ENCODE measurements at places on chromosomes 2 and 18.

DNA sequence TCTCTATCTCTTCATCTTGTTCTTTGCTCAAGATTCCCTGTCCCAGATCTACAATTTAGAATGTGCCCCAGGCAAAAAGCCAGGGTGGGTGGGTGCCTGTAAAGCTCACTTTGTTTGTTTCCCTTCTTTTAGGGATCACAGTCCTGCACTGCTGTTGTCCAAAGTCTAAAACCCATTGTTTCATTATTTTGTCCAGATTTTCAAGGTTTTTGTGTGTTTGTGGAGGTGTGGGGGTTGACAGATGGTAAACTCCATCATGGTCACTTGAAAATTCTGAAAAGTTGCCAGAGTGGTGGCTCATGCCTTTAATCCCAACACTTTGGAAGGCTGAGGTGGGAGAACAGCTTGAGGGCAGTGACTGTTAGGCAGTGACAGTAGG, 41.5 kb downstream of the YES1 start:
- no peak for DNase-seq

- no peak for DNase-seq
These were observed 246.8 kb downstream of the CDH20 start for GRCh38 chr18:61580046-61580445.

DNA sequence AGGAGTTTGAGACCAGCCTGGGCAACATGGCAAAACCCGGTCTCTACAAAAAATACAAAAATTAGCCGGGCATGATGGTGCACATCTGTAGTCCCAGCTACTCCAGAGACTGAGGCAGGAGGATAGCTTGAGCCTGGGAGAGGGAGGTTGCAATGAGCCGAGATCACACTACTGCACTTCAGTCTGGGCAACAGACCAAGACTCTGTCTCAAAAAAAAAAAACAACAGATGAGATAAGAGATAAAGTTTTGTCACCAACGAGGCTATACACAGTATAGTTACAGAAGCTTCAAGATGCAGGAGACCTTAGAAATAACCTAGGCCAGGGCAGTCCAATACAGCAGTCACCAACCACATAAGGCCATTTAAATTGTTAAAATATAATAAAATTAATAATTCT, 9.4 kb downstream of the FAM124B start:
- no peak for DNase-seq

- no peak for DNase-seq
These were observed 471.5 kb downstream of the PIK3C3 start for GRCh38 chr18:42426496-42427015.

DNA sequence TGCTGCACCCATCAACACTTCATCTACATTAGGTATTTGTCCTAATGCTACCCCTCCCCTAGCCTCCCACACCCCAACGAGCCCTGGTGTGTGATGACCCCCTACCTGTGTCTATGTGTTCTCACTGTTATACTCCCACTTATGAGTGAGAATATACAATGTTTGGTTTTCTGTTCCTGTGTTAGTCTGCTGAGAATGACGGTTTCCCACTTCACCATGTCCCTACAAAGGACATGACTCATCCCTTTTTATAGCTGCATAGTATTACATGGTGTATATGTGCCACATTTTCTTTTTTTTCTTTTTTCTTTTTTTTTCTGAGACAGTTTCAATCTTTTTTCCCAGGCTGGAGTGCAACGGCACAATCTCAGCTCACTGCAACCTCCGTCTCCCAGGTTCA, 284.1 kb upstream of the CYP26B1 start:
- DNase-seq, result no peak

- DNase-seq, result no peak
These were observed 30.2 kb upstream of the SSB start for GRCh38 chr2:169768262-169768995.

DNA sequence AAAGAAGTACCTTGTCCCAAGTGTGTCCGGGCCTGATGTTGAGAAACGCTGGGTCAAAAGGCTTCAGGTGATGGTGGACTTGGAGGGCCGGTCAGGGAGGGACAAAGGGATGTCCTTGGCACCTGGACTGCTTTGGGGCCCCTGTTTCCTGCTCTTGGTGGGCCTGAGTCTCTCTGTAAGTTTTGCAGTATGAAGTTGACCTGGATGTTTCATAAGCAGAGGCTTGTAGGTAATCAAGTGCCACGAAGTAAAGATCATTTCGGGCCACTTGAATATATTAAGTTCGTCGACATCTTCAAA, 29.4 kb downstream of the ASAP2 start:
- no peak for DNase-seq

GRCh38 chr2:113791697-113792590, 35.5 kb upstream of the SLC35F5 start:
- DNase-seq, result peak; percentile 21

DNA sequence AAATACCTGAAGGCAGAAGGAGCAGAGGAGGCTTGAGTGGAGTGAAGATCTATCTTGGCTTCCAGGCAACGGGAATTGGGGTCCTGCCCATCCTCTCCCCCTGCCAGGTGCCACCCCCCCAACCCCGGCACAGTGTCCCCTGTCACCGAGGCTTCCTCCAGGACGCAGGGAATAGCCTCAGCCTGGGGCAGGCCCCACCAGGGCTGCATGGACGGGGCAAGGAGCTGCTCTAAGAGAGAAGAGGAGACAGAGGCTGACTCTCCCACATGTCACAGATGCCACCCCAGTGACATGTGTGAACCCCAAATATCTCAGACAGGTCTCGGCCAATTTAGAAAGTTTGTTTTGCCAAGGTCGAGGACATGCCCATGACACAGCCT, 42.1 kb downstream of the PXDN start:
- DNase-seq, result no peak

DNA sequence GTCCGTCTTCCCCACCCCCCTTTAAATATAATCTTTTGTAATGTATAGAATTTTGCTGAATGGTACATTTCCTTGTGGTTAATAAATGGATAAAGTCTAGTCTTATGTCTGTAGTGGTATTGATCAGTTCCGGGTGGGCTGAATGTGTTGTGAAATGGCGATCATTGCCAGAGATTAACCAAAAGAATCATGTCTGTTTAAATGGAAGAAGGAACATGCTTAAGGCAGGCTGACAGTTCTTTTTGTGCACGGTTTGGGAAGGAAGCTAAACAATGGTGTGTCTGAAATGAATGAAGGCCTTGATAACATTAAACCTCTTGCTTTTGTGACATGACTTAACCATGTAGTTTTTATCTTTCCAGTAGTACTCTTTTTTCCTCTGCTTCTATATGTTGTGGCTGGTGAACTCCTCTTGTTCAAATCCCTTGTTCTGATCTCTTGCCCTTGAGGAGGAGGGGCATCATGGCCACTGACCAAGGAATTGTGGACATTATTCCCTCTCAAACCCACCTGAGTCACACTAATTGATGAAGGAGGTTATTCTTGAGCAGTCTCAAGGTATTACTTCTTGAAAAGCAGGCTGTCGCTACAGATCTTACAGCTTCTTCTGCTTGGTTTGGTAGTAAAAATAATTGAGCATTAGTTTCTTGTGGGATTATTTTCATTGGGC, 1.7 kb downstream of the ACVR2A start:
- DNase-seq, result peak; percentile 13

DNA sequence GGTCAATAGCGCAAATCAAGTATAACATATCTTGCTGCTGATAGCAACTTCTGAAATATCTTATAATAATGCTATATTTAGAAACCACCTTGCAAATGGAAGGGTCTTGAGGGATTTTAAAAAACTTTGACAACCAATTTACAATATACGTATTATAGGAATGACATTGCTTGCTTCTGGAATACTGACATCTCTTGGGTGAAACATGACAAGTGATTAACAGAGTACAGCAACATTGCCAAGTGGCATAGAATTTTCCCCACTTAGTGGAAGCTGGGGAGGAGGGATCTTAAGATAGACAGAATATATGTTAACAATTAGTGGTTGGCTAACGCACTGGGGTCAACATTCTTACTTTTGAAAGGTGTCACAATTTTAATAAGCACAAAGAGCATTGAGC, 133.6 kb upstream of the TMEFF2 start:
- no peak for DNase-seq

DNA sequence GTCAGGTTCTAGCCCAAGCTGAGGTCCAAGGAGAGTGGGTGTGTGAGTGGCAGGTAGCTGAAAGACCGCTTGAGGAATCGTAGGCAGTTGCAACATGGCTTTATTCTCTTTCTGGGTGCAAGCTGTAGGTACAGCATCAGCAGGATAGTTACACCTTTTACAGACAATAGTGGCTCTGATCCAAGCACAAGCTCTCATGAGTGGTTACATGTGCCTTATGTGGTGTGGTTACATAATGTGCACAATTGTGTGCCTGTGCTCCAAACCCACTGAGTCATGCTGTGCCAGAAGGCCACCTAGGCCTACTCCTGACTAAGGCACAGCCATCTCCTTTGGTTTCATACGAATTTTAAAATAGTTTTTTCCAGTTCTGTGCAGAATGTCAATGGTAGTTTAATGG, 227.6 kb downstream of the SATB2 start:
- DNase-seq, result no peak

GRCh38 chr18:8801263-8801901, 96.0 kb downstream of the MTCL1 start:
- peak; percentile 65 for DNase-seq

DNA sequence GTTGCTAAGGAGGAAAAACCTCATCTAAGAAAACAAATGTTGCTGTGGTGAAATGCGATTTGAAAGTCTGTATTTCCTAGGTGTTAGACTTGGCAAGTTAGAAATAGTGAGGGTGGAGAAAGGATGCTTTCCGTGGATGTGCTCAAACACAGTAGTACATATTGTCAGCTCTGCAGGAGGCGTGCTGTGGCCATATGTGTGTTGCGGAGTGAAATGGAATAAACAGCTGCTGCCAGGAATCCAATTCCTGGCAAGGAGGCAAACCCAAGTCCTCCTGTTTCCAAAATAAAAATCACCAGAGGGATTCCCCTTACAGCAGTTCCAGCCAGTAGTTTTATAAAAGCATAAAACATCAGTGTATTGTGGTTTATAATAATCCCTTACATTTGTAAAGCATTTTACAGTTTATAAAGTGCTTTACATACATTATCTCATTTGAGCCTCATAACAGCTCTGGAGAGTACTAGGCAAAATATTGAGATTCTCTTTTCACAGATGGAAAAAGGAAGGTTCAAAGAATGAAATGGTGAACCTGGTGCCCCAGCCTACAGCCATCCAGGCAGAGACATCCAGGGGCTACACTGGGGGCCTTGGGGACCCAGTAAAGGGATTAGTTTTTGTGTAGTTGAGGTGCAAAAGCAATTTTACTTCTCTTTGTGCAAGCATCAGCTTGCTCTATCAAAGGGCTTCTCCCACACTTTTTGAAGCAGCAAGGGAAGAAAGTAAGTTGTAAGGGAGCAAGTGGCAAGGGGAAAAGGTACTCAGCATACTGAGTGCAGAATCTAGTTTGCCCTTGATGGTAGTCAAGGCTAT, 206.0 kb downstream of the AGPS start:
- no peak for DNase-seq

- peak; percentile 24 for DNase-seq
These were observed 99.9 kb downstream of the TRIB2 start for GRCh38 chr2:12816379-12817306.

DNA sequence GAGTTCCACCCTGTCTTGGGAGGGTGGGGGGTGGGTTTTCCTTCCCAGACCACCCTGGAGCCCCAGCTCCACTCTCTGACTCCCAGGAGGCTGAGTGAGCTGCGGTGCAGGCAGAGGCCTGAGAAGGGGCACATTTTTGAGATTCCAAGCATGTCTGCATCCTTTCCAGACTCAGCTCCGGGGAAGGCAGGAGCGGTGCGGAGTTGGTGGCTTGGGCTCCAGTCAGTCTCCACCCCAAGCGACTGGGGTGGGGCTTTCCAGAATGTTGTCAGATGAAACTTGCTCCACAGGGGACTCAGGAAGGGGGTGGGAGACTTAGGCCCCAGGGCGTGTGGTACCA, 44.2 kb upstream of the HS6ST1 start:
- DNase-seq, result peak; percentile 92

GRCh38 chr2:159009940-159010339, 41.5 kb downstream of the TANC1 start:
- DNase-seq, result no peak

- DNase-seq, result peak; percentile 56
These were observed 70.9 kb downstream of the AAK1 start for GRCh38 chr2:69572641-69573040.

GRCh38 chr2:38537937-38538525, 64.7 kb downstream of the HNRNPLL start:
- no peak for DNase-seq

- no peak for DNase-seq
These were observed 248.3 kb upstream of the COL3A1 start for GRCh38 chr2:188725746-188726360.

DNA sequence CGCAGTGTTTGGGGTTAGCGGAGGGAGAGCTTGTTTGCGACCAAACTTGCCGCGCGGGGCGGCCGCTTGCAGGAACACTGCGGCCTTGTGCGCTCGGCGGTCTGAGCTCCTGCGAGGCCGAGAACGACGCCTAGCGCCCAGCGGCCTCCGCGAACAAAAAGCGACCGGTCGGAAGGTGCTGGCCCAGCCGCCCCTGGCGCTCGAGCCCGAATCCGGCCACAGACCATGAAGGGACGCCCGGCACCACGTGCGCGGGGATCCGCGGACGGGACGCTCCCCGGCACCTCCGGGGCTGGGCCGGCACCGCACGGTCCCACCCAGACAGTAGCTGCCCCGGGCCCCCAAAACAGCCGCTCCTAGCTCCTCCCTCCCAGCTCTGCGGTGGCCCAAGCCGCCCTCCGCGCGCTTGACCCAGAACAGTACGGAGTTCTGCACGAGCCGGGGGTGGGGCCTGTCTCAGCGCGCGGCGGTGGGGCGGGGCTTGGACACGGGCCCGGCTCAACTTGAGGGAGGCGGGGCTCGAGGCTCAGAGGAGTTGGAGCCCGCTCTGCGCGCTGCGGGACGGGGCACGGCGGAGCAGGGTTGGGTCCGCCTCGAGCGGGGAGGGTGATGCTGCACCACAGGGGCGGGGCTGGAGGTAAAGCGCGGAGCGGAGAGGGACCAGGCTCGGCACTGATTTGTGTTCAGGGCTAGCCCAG, 664 bp upstream of the IMPA2 start:
- DNase-seq, result peak; percentile 90

- DNase-seq, result no peak
These were observed 23.5 kb downstream of the ROCK2 start for GRCh38 chr2:11320698-11321492.

DNA sequence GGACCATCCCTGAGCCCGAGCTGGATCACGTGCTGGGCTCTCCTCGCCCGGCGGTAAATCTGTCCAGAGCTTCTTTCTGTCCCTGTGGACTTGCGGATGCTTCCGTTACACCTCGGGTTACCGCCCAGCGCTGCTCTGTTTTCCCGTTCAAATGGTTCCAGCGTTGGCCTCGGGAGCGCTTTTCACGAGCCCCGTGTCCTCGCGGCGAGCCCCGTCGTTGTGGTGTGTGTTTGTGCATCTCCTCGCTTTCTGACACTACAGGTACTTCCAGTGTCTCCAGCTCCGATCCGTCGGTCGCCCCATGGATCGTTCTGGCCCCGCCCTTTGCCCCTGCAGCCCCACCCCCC, 77.4 kb downstream of the RTP5 start:
- DNase-seq, result no peak

All from hepatic stellate cell (primary cell).